ENCODE measurements at places on chromosomes 7 and 10. TPM values are rescaled to one million over a fixed set of nuclear protein-coding genes. Genes with fewer than 3 reads are reported as not detected.

The PDK4 gene
- total RNA-seq: 0.72 TPM

The LLCFC1 gene
- total RNA-seq: not detected

The ASAH2 gene
- 1.5 TPM for total RNA-seq

The AGK gene
- 28.7 TPM for total RNA-seq

The DUSP5 gene
- 21.6 TPM for total RNA-seq

The GALNT17 gene
- not detected for total RNA-seq

The INSYN2A gene
- 0.27 TPM for total RNA-seq

The UCMA gene
- not detected for total RNA-seq

The SGPL1 gene
- total RNA-seq: 26.3 TPM

The C10orf67 gene
- total RNA-seq: not detected

The SDK1 gene
- not detected for total RNA-seq

The NRG3 gene
- total RNA-seq: not detected

The SPDYE2B gene
- total RNA-seq: 0.16 TPM

The SNCG gene
- 2.8 TPM for total RNA-seq

The LRRC4 gene
- not detected for total RNA-seq

The PROSER2 gene
- 4.7 TPM for total RNA-seq

The SH2D4B gene
- not detected for total RNA-seq

The PTER gene
- 20.5 TPM for total RNA-seq

The RPEL1 gene
- total RNA-seq: under 0.01 TPM

The FAM237B gene
- total RNA-seq: not detected

The GPR15LG gene
- not detected for total RNA-seq

The SPDYE6 gene
- not detected for total RNA-seq

The GHRHR gene
- total RNA-seq: not detected

The SLC13A1 gene
- not detected for total RNA-seq

The SHOC2 gene
- total RNA-seq: 70.1 TPM

The TMEM229A gene
- total RNA-seq: 3.8 TPM

The ARHGAP19 gene
- 9.8 TPM for total RNA-seq

The AKR1D1 gene
- not detected for total RNA-seq

The FKBP6 gene
- not detected for total RNA-seq

The PKD2L1 gene
- not detected for total RNA-seq

The BLNK gene
- total RNA-seq: not detected

The NDUFB8 gene
- total RNA-seq: 134 TPM

The PPP1R17 gene
- not detected for total RNA-seq

The CLDN12 gene
- total RNA-seq: 47.1 TPM

The GPR37 gene
- 7.0 TPM for total RNA-seq

The ST8SIA6 gene
- total RNA-seq: 0.09 TPM

The SAP25 gene
- total RNA-seq: not detected

The NKX2-3 gene
- not detected for total RNA-seq

The NPTX2 gene
- total RNA-seq: 2.5 TPM

The IGFBP1 gene
- total RNA-seq: not detected

The HMX2 gene
- total RNA-seq: not detected

The PLCE1 gene
- total RNA-seq: 4.2 TPM

The TAS2R41 gene
- not detected for total RNA-seq

The PLEKHS1 gene
- total RNA-seq: not detected

The CYP26C1 gene
- total RNA-seq: 0.09 TPM

The EIF5AL1 gene
- 1.5 TPM for total RNA-seq

The PRSS1 gene
- total RNA-seq: not detected

The CFAP46 gene
- total RNA-seq: 0.09 TPM

The COL28A1 gene
- total RNA-seq: 0.09 TPM

The SYT15B gene
- not detected for total RNA-seq

The PRKRIP1 gene
- total RNA-seq: 49.6 TPM

The GFRA1 gene
- total RNA-seq: 0.18 TPM

The HTR7 gene
- total RNA-seq: 0.25 TPM

The MYOF gene
- 381 TPM for total RNA-seq

The ZNF804B gene
- total RNA-seq: not detected

All from fibroblast of the aortic adventitia (primary cell).